ENCODE measurements at places on chromosomes 6 and 20.

GRCh38 chr20:37354210-37355195 is 8.6 kb downstream of the SRC start:
- no peak for DNase-seq

DNA sequence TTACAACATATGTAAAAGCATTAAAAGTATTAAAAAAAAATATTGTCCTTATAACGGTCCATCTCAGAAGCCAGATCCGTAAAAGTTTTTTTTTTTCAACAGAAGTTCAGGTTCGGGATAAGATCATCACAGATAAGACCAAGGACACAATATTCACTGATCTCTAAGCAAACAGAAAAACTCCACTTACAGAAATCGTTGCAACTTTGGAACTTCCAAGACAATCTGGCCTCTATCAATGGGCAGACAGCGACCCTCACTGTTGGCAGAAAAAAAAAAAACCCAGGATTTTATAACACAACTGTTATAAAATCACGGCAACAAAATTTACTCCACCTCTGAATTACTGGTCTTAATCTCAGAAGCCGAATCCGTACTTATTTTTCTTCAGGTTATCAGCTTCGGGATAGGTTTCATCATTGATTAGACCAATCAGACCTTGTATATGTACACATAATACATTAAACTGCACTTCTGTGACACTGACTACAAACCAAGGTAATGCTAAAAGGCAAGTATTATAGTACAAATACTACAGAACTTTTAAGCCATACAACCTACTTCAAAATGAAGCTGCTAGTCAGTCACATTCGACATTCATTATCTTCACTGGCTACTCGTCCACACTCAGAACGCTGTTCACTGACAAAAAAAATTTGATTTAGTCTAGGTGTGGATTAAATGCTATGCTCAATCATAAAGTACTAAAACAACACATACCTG is 34.7 kb upstream of the SYNCRIP start:
- DNase-seq = no peak

DNA sequence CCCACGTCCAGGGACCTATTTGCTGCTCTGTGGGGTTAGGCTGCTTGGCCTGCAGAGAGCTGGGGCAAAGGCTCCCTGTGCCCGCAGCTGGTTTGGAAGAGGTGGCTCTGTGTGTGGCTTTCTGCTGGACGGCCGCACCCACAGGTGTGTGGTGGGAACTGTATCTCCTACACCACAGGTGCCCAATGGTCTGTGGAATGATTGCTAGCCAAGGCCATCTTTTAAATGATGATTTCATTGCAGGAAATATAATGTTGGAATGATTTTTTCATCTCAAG is 178.4 kb downstream of the DLL1 start:
- no peak for DNase-seq

- DNase-seq = no peak
Measured at GRCh38 chr6:25327432-25327831, 48.3 kb downstream of the CARMIL1 start.

- peak; percentile 41 for DNase-seq
Measured at GRCh38 chr6:36839749-36840431, 646 bp upstream of the CPNE5 start.

DNA sequence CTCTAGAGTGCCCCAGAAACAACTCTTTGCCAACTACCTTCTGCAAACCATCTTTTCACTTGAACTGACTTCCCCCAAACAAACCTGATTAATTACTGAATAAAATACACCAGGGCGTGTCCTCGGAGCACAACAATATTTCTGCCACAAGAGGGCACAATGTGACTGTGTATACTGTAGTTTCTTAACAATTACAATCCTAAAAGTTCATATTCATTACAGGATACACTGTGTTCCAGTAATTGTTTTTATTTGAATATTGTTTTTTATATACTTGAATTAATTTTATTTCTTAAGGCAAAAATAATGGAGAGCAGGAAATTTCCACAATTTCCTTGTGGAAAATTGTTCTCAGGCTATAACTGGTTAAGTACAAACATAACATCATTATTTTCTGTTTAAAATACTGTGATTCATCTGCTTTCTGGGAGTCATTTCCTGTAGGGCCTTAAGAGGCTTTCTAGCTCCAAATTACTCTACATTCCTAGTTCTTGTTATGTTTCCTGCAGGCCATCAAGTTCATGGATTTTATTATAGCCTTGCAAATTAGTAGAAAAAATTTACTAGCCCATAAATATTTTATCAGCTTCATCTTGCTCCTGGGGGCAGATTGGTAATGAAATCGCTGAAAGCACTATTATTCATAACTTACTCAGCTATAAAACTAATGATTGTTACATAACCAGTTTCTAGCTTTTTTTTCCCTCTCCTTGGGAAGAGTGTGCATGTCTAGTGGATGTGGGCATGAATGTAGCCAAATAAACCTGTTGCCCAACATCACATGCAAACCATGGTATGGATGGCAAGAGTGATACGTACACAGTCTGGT is 51.9 kb upstream of the SLC22A16 start:
- no peak for DNase-seq

- no peak for DNase-seq
Measured at GRCh38 chr20:23403751-23404150, 17.5 kb downstream of the NAPB start.

DNA sequence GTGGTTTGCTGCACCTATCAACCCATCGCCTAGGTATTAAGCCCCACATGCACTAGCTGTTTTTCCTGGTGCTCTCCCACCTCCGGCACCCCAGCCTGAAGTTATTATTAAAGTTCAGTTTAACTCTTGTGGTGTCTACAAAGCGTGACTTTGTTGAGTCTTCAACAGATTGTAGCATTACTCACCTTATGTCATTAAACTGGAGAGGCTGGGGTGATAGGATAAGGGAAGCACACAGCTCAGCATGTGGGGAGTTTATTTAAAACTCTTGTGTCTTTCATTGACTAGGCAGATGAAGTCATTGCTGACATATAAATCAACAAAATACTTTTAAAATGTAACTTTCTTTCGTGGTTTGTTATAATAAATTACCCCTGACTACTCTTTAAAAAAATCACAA is 84.7 kb upstream of the GCM1 start:
- no peak for DNase-seq

DNA sequence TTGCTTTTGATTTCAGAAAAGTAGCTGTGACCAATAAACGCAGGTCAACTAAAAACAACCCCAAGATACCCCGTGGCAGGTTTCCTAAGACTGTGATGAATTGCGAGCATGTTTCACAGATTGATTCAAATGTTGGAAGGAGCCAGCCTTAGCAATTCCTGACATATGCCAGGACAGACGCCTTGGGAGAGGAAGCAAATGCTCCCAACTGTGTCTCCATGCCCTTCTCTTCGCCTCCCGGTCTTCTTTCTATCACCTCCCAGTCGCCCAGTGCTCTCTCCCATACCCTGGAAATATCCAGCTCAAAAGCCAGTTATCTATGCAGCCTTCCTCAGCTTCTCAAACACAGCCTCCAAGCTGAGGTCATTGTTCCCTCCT is 32.0 kb downstream of the KIAA0319 start:
- no peak for DNase-seq

DNA sequence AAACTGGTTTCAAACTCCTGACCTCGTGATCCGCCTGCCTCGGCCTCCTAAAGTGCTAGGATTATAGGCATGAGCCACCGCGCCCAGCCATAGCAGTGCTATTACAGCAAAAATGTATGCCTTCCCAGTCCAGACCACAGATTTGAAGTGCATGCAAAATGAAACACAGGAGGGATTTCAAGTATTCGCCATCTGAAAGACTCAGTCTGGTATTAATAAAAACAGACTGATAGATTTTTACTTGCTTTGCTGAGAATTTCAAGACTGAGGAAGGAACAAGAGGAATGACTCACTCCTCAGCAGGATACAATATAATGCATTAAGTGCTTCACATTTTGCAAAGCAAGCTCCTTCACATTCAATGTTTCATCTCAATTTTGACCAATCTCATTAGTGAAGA is 134.9 kb downstream of the TMEM200A start:
- no peak for DNase-seq

DNA sequence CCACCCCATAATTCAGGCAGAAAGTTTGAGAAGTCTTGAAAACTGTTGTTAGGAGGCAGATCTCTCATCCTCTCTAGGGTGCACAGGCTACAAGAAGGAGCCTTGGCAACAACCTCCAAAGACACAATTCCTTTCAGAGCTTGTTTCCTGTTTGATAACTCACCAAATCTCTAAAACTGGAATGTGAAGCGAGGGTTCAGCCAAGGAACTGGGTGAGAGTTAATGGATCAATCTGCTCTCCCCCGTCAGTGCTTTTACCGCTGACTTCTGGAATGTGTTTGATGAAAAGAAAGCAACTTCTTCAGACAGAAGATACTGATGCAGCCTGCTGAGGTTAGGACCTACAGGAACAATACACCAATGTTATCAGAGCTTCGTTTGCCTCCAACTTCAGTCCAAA is 171.8 kb upstream of the BMP2 start:
- DNase-seq = no peak

GRCh38 chr6:4169028-4169789 is 33.8 kb upstream of the ECI2 start:
- no peak for DNase-seq

DNA sequence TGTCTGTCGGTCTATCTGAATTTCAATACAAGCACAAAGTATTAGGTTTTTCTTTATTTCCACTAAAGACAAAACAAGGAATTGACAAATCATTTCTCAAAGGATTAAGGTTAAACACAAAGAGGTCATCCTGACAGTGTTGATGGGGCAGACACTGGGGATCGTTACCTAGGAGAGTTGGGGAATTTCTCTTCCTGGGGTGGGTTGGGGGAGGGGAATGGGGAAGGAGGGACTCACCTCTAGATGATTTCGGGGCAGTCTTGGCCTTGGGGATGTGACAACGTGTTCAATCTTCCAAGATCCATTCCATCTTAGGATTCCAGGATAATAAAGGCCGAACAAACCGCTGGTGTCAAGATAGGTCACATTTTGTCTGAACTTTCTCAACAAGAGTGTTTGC is 35.4 kb upstream of the FOXA2 start:
- no peak for DNase-seq

DNA sequence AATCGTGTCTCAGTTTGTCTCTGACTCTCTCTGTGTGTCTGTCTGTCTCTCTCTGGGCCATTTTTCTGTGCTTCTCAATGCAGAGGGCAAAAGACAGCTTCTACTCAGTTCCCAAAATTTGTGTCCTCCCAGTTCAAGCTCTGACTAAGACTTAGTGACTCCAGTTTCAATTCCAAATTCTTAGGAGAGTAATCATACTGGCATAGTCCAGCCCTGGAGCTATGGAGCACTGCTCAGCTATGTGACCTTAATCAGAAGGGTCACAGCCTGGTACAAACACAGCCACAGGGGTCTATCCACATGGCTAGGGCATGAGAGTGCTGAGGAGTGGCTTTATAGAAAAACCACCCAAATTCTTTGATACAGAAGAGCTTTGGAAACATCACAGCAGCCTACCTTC is 91.9 kb downstream of the FOXF2 start:
- DNase-seq = no peak

DNA sequence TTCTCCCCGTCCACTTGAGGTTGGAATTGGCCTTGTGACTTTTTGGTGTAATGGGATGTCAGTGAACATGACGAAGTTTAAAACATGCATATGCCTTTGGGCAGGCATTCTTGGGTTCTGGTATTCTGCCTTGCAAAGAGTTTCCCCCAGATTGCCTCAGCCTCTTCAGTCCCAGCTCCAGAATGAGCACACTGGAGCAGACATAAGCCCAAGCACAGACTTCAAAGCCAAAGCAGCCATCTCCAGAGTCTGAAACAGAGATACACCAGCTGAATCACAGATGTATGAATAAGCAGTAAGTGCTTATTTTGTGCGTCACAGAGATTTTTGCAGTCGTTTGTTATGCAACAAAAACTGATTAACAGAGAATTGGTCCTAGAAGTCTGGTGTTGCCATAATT is 546.0 kb downstream of the FRK start:
- no peak for DNase-seq

GRCh38 chr6:121523628-121524027 is 88.2 kb downstream of the GJA1 start:
- no peak for DNase-seq

- no peak for DNase-seq
Measured at GRCh38 chr6:83365931-83366330, 64.9 kb downstream of the ME1 start.

DNA sequence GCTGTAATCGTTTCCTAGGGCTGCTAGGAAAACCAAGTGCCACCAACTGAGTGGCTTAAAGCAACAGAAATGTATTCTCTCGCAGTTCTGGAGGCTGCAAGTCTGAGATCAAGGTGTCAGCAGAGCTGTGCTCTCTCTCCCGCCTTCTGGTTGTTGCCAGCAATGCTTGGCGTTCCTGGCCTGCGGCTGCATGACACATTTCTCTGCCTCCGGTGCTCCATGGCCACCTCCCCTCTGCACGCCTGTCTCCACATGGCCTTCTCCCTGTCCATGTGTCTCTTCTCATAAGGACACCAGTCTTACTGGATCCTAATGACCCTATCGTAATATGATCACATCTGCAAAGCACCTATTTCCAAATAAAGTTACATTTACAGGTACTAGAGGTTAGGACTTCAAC is 91.7 kb upstream of the AKAP12 start:
- no peak for DNase-seq

GRCh38 chr20:48171626-48172356 is 386.5 kb upstream of the SULF2 start:
- no peak for DNase-seq

- DNase-seq = no peak
Measured at GRCh38 chr6:53042112-53042511, 23.1 kb upstream of the FBXO9 start.

- DNase-seq = no peak
Measured at GRCh38 chr20:52103335-52103912, 88.2 kb downstream of the ZFP64 start.

- DNase-seq = no peak
Measured at GRCh38 chr6:112330071-112330878, 16.9 kb upstream of the RFPL4B start.

DNA sequence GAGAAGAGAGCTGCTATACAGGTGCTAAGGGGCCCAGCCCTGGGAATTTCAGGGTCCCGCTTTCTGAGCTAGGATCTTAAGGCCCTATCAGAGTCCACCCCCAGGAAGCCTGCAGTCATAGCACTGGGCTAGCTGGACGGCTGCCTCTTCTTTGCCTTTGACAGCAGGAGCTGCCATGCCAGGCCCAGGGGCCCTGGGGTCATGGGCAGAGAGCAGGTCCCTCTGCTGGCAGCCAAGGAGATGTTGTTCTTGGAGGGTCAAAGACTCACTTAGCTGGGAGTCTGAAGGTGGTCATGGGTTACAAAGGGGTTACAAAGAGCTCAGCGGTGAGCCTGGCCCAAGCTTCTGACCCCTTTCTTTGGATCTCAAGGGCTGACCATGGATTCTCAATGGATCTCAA is 52.7 kb downstream of the RPP21 start:
- DNase-seq = no peak

- DNase-seq = no peak
Measured at GRCh38 chr20:40771848-40772511, 82.9 kb upstream of the MAFB start.

DNA sequence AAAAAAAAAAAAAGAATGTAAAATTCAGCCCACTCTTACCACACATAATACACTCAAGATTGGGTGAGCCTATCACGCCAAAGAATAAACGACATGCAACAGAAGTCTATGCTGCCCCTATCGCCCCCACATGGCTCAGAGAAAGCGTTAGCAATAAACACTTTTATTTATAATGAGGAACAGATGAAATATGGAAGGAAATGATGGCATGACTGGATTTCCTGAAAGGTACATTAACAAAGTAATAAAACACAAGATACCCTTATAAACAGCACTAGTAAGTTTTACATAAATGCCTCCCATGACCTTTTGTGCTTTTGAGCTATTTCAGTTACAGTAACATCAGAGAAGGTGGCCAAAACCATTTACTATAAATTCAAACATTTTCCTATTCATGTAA is 71.4 kb upstream of the SCAF8 start:
- no peak for DNase-seq

All from activated naive CD4-positive, alpha-beta T cell (primary cell).